ENCODE measurements at places on chromosomes 1 and 21.

- no peak for DNase-seq
Observed at GRCh38 chr1:47280142-47280541, 33.8 kb downstream of the STIL start.

DNA sequence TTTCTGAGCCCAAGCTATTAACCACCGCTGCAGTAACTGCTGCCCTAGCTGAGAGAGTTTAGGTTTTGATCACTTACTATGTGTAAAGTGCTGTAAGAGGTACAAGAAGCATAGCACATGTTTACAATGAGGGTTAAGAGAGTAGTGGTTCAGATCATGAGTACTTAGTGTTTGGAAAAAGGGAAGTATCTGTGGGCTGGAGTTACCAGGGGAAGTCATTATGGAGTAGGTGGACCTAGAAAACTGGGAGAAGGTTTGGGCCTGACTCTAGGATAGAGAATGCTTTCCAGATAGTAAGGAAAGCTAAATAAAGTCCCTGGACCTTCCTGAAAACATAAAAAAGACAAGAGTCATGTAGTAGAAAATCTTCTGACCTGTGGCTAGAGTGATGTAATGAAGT is 149.6 kb upstream of the PLXNA2 start:
- no peak for DNase-seq

GRCh38 chr1:63475761-63476160 is 47.3 kb downstream of the ITGB3BP start:
- DNase-seq, result no peak

- DNase-seq, result no peak
Observed at GRCh38 chr1:215226757-215227156, 144.2 kb downstream of the KCNK2 start.

DNA sequence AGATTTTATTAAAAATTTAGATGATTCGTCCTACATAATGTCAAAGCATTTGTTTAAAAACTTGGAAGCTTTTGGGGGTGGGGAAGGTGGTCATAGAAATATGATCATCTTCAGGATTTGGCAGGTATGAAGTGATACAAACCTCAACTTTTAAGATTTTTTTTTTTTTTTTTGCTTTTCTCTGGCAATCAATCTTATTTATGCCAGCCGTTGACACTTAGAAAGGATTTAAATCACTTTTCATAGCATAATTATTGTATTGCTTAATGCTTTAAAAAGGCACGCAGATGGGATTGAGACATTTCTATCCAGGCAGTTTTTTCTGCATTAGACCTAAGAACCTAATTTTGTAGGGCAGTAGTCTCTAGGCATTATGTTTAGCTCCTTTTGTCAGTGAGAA is 19.7 kb downstream of the MRPS6 start:
- DNase-seq, result no peak

Measured in Kasumi-1 (cell line).